ENCODE measurements at places on chromosomes 3 and 15.
A peak's percentile ranks its signal among the peaks of the same experiment; 100 is the strongest.

DNA sequence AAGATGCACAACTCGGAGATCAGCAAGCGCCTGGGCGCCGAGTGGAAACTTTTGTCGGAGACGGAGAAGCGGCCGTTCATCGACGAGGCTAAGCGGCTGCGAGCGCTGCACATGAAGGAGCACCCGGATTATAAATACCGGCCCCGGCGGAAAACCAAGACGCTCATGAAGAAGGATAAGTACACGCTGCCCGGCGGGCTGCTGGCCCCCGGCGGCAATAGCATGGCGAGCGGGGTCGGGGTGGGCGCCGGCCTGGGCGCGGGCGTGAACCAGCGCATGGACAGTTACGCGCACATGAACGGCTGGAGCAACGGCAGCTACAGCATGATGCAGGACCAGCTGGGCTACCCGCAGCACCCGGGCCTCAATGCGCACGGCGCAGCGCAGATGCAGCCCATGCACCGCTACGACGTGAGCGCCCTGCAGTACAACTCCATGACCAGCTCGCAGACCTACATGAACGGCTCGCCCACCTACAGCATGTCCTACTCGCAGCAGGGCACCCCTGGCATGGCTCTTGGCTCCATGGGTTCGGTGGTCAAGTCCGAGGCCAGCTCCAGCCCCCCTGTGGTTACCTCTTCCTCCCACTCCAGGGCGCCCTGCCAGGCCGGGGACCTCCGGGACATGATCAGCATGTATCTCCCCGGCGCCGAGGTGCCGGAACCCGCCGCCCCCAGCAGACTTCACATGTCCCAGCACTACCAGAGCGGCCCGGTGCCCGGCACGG lies 991 bp downstream of the SOX2 start:
- no peak for DNase-seq

DNA sequence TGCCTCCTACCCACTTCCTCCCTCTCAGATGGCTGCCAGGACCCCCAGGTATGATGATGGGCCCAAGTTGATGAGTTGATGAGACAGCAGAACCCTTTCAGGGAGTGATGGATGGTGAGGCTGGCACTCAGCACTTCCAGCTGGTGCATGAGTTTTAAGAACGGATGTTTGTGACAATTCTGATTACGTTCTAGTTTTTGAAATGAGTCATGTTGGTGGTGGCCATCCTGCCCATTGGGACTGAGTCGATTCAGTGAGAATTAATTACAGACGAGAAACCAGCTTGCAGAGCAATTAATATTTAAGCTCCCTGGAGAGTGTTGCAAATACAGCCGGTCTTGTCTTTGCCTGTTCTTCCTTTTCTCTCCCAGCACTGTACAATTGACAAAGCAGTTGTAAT lies 56.9 kb upstream of the NR2C2 start:
- DNase-seq: no peak

DNA sequence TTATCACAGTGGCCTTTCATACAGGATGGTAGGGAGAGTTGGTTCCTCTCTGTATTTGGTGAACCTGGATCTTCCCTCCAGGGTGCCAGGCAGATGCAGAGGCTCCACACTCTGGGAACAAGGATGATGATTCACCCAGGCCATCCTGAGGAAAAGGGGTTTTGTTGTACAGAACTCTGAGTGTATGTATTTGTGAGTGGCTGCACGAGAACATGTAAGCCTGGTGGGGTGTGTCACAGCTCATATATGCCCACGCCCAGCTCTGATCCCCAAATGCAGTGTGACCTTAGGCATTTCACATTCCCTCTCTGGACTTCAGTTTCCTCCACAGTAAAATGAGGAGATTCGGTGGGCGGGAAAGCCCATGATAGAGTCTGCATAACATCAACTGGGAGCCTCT lies 11.6 kb upstream of the CILP start:
- DNase-seq: no peak

DNA sequence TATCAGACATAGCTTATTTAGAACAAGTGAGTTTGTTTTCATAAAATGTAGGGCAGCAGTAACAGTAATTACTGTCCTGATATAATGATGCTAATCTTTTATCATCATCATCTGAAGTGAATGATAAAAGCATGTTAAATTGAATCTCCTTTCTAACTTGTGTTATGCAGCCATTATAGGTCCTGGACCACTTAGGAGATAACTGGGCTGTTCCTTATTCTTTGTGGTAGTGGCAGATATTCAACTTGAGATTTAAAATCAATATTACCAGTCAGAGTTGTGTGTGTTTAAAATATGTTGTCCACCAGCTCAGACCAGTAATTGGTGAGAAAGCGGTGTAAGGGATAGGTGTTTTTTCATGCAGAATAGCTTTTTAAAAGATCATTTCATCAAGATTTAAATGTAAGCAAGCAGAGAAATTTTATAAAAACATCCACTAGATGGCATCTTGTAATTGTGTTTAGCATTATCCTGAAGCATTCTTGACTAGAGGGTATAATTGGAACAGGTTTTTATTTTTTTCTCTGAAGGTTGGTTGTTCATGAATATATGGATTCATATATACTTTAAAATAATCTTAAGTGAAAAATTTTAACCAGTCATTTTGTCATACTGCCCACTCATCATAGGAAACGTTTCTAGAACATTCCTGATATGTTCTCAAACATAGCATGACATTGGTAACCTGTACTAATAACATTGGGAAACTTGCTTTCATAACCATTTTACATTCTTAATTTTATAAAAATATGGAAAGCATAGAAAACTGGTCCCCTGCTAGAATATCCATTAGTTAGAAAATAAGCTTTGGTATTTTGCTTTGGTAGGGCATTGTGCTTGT lies 153.9 kb downstream of the BBX start:
- DNase-seq: no peak

GRCh38 chr3:52030714-52031310 lies 25.6 kb downstream of the DUSP7 start:
- no peak for DNase-seq

DNA sequence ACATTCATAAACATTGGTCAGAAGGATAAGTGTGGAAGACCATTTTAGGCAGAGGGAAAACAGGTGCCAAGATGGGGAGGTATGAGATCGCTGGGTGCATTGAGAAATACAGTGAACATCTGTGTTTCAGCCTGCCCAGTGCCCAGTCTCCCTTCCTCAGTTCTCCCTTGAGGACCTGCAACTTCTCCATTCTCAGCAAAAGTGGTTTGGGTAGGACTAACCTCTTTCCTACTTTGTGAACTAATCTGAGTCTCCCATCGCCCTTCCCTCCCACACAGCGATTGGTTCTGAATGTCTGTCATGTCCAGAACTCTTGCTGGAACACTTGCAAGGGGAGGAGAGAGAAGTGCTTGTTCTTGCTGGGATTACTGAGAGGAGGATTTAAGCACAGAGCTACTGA lies 10.9 kb upstream of the CCNL1 start:
- no peak for DNase-seq

- no peak for DNase-seq
Observed at GRCh38 chr15:87713475-87713879, 543.1 kb downstream of the NTRK3 start.

DNA sequence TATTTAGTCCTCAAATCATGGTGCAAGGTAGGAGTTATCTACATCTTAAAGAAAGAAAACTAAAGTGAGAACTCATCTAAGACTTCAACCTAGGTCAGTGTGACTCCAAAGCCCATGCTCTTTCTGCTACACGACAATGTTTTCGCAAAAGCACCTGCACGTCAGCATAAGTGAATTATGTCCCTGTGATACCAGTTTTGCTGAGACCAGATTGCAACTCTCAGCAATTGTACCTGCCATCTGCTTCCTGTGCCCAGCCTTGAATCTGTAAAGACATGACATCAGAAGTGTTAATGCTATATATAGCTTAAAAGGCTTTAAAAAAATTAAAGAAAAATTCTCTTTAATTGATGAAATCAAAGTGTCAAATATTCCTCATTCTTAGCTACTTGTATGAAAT lies 43.4 kb downstream of the RETNLB start:
- DNase-seq: no peak

GRCh38 chr3:197363553-197364409 lies 65.4 kb upstream of the DLG1 start:
- DNase-seq: no peak

GRCh38 chr15:100330221-100330620 lies 11.6 kb downstream of the ADAMTS17 start:
- peak; percentile 36 for DNase-seq

DNA sequence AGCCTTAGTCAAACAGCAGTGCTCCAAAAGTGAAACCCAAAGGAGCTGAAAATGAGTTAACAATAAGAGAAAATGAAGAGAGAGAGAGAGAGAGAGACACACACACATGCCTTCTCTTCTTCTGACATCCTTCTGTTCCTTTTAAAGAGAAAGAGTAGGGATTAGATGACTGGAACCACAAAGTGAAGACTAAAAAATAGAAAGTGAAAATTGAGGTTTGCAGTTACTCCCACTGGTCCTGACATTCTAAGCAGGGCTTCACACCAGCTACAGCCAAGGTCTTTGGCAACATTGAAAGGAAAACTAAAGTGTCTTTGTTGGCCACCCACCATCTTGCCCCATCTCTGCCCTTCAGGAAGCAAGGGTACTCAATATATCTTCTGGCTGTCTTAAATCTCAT lies 59.2 kb downstream of the USP50 start:
- DNase-seq: peak; percentile 10

Data from activated naive CD8-positive, alpha-beta T cell treated with anti-CD3 and anti-CD28 coated beads, Interleukin-2, amount 50 U/mL, for 24 hours (primary cell).